ENCODE measurements at places on chromosomes 12 and 14.
A peak's percentile ranks its signal among the peaks of the same experiment; 100 is the strongest.

- DNase-seq = no peak
Measured at GRCh38 chr12:12481631-12482030, 81.0 kb downstream of the DUSP16 start.

DNA sequence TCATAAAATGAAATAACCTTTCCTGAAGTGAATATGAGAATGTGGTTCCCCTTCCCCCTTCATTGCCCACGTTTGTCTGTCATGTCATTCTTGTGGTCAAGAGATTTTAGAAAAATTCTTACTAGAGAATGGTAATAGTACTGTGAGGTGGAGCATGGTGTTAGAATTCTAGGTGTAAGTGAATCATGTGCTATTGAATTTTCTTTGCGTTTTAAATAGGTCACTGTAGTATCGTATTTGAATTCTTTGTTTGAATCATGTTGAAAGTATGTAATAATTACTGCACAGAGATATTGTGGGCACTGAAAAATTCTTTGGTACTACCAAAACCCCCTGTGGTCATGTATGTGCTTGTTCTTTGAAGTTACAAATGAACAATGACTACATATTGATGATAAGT is 49.9 kb downstream of the FUT8 start:
- peak; percentile 74 for DNase-seq

DNA sequence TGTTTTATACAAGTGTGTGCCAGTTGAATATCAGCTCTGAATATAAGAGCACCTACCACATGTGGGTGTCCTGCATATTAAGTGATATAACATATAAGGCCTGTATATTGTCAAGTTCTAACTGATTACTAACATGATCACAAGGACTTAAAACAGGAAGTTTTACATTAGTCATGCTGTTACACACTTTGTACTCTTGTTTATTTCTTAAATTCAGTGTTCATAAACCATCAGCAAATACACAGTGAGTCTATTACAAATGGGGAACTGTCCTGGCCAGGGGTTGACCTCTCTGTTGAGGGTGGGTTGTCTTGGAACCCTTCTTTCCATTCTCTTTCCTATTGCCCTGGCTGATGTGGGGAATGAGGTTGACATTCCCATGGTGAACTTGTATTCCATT is 19.1 kb downstream of the HELB start:
- DNase-seq = no peak

DNA sequence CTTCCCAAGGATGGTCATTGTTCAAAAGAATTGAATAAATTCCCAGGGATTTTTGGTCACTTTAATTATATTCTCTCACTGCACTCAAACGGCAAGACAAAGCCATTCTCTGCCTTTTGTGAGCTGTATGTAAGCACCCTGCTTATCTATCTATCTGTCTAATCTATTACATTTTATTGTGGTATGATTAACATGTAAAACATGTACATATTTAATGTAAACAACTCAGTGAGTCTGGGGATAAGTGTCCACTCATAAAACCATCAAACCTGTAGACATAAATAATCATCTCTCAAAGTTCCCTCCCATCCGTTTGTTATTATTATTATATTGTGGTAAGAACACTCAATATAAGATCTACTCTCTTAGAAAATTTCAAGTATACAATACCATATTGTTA is 167.1 kb downstream of the CAND1 start:
- DNase-seq = no peak

DNA sequence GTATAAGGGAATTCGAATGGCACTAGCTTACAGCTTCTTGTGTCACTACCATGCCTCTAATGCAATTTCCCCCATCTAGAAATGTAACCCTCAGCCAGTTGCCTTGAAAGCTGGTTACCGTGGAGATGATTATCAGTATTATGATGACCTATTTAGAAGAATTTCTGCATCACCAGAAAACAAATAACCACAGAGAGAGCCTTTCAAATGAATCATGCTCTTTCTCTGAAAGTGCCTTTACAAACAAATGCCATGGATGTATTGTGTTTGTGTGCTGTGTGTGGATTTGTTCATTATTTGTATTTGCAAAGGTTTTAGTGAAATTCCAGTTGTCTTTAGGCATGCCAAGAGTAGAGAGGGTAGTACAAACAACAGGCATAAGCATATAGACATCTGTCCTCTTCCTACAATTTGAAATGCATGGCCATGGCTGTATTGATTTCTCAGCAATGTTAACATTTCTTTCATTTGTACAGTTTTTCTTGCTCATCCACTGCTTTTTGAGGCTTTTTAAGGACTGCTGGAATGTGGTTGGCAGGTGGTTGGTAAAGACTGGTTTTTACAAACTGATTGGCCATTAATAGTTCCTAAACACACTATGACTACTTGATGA is 266.5 kb downstream of the PAWR start:
- peak; percentile 81 for DNase-seq

Data from Daoy (cell line).